ENCODE measurements at places on chromosomes 11 and 22. TPM values are rescaled to one million over a fixed set of nuclear protein-coding genes. Genes with fewer than 3 reads are reported as not detected.

The CASP12 gene
- total RNA-seq = not detected

The CRYAB gene
- 23.9 TPM for total RNA-seq

The TXNRD2 gene
- 30.0 TPM for total RNA-seq

The CYP2D6 gene
- 1.1 TPM for total RNA-seq

The OR52I1 gene
- total RNA-seq = not detected

The FRMD8 gene
- total RNA-seq = 47.2 TPM

The VSIG10L2 gene
- not detected for total RNA-seq

The OR8D1 gene
- not detected for total RNA-seq

The DKK3 gene
- total RNA-seq = 164 TPM

The UBQLNL gene
- total RNA-seq = not detected

Data from kidney epithelial cell (primary cell).